ENCODE measurements at places on chromosomes 13 and 19.

DNA sequence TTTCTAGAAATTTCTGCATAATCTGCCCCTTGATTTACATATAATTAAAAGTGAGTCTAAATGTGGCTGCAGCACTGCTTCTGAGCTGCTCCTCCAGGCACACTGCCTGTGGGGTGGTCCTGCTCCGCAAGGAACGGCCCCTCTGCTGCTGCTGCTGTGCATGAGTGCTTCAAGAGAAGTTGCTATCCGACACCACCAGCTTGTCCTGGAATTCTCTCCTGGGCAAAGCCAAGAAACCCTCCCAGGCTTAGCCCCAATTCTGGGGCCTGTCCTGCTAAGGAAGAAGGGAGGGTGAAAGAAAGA, 7.5 kb upstream of the PDCD5 start:
- DNase-seq, result no peak

DNA sequence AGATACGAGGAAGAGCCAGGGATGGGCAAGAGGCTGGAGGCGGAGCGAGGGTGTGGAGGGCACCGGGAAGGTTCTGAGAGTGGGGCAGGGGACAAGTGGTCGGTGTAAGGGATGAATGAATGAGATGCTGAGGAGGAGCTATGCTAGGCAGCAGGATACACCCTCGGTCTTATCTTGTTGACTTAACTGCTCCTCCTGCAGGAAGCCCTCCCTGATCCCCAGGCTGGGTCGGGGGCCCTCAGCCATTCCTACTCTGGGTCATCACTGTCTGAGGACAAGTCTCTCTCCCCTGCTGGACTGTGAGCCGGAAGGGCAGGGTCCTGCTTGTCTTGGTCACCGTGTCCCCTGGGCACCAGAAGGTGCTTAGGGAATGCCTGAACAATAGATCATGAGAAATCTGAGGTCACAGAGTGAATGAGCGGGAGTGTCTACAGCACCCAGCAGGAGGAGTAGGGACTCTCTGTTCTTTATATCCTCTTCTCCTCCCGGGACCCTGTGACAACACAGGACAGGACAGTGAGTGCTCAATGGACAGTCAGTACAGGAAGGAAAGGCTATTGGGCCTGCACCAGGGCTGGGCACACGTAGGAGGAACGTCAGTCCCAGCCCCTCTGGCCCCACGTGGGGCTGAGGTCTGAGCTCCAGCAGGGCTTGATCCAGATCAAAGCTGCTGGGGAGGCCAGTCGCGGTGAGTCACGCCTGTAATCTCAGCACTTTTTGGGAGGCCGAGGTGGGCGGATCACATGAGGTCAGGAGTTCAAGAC, 6.5 kb downstream of the NKPD1 start:
- DNase-seq, result no peak

GRCh38 chr19:2330255-2330631, 1.8 kb downstream of the SPPL2B start:
- DNase-seq, result no peak

DNA sequence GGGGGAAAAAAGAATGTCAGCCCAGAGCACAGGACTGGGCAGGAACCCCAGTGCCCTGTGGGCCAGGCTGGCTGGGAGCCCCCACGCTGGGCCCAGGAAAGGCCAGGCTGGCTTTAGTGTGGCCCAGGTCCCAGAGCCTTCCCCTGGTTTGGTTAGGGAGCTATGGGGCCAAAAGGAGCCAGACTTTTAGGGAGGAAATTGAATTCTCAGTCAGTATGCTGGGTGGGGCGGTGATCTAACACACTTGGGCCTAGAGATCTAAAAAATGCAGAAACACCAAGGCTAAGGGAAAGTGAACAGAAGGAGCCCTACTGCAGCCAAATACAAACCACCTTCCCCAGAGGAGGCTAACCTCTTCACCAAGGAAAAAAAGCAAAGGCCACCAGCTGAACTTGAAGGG, 137.5 kb downstream of the CRYL1 start:
- no peak for DNase-seq

DNA sequence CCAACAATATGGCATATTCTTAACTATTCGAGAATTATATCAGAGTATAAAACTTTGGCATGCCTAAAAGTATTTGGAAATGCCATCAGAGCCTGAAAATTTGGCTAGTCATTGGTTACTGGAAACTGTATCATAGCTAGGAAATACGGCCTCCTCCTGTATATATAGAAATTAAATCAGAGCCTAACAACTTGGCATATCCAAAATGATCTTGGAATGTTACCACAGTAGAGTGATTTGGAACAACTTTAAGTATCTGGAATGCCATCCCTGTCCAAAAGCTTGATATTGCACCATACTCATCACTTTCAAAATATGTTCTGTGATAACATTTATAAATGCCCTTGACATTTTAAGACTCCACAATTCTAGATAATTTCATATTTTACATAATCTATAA, 335.8 kb downstream of the SLITRK1 start:
- DNase-seq, result no peak

DNA sequence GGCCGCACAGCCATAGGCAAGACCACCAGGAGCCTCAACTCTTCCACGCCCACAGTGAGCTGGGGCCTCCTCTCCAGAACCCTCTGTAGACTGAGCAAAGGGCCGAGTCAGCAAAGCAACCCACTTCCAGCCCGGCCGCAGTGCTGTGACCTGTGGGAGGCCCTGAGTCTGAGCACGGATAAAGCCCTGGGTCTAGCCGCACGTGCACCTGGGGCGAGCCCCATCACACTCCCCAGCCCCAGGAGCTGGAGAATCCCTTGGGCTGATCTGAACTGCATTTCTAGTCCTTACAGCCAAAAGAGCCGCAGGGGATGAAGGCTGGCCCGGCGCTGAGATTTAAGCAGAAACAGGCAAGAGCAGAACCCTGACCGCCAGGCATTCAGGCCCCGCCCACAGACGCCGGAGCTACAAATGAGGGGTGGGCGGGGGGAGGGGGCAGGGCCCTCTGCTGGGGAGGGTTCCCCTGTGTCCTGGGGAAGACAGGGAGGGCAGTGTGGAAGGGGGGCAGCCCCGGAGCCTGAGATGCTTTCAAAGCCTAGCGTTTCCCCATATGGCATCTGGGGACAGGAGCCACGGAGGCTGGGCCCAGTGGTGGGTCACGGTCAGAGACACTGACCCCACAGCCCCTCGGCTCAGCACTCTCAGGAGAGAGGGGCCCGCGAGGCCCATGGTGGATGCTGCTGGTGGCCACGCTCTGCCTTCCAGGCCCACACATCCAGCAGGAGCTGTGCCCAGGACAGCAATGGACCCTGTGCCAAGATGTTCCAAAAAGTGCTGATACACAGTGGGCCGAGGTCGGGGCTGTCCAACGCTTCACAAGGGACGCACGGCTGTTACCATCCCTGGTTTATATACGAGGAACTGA, 4.9 kb downstream of the TMEM259 start:
- no peak for DNase-seq

DNA sequence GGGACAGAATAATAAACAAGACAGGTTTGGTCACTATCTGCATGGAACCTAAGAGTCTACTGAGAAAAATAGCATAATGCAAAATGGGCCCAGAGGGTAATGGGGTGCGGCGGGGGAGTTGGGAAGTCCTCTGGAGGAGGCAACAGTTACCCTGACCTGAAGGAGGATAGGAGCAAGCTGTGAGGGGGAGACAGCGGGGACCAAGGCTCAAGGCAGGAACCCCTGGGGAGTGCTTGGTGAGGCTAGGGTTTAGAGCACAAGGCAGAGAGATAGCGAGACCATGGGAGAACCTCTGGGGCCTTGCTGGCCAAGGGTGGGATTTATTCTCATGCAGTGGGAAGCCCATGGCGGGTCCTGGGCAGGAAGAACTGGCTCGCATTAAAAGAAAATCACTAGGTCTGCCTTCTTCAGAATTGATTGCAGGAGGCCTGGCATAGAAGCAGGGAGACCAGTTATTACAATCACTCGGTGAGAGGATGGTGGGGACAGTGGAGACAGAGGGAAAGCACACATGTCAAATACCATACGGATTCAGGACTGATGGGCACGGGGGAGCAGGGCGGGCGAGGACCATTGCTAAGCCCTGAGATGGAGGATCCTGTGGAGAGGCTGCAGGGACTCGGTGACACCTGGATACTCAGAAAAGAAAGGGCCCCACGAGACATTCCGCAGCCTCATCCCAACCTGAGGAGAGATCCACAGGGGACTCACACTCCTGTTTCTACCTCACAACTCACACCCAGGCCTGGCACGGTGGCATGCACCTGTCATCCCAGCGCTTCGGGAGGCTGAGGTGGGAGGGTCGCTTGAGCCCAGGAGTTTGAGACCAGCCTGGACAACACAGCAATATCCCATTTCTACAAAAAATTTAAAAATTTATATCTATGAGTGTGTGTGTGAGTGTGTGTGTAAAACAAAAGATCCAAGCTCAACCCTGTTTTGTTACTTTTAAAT, 110.4 kb downstream of the URI1 start:
- DNase-seq, result no peak
